ENCODE measurements at places on chromosomes 2 and 18.

- DNase-seq: no peak
Measured at GRCh38 chr2:171345971-171346722, 87.6 kb downstream of the METTL8 start.

DNA sequence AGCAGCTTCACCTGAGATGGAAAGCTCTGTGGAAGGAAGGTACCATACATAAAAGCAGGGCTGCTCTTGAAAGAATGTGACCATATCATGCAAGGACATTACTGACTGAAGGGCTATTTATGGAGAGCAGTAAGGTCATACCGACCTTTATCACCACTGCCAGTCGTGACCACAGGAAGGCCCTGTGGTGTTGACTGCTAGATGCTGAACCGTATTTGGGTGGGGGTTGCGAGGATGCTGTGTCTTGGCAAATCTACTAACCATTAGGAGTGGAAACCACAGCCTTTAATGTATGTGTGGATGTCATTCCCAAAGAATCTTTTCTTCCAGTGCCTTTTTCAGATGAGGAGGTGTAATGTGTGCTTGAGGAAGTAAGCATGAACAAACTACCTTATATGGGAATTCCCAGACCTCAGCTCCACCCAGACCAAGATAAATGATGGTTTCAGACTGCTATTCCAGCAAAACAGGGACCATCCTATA is 60.8 kb downstream of the LIMS1 start:
- DNase-seq: no peak

DNA sequence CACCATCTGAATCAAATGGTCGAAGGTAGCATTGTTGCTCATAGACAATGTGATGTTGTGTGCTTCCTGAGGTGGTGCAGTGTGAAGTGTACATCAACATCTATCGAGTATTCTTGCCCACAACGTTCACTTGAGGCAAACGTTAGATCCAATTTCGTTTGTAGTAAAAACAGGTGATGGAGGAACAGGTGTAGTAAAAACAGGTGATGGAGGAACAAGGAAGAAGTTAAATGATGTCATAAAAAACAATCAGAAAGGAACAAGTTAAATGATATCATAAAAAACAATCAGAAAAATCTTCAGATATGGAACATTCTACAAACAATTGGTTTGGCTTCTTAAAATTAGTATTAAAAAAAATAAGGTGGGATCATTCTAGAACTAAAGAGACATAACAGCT is 11.3 kb downstream of the WDR7 start:
- no peak for DNase-seq

GRCh38 chr18:23141104-23141999 is 6.1 kb downstream of the CABLES1 start:
- DNase-seq: no peak

DNA sequence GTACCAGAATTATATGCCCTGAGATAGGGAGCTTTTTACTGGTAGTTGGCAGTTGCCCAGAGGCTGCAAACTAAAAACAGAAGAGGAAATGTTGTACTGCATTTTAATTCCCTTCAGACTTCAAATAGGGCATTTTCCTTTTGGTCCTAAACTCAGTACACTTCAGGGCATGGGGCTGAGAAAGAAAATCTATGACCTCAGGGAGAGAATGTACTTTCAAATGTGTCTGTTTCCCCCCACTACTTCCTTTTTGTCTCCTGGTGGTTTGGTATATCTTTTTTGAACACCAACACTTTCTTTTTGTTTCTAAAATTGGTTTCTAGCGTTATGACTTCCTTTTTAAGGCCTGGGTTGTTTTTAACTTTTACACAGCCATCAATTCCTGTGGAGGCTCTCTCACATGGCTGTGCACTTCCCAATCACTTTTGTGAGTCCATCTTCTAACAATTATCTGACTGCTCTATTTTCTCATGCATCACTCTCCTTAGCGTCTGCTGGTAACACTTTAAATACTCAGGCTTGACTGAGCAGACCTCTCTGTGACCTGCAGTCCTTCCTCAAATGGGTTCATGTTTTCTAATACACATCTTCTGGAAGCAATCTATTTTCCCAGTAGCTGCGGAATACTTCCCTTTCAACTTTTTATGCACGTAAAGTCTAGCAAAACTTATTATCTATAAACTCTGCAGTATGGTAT is 596.0 kb downstream of the LRP1B start:
- DNase-seq: no peak

DNA sequence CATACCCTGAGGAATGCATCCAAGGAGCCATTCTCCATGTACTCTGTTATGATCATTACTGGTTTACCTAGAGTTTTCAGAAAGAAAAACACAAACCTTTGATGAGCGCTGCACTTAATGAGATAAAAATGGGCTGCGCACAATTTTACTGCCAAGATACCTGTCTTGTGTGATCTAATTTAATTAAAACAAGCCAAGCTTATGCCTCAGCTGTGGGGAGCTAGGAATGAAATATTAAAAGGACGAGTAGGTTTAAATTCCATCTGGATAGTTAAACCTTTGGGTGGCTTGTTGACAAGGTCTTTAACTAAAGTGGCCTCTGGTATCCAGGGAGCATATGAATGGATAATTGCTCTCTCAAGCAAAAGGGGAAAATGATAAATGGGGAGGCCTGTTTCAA is 135.0 kb downstream of the EPHA4 start:
- no peak for DNase-seq

GRCh38 chr2:58614219-58614618 is 373.1 kb upstream of the FANCL start:
- no peak for DNase-seq

DNA sequence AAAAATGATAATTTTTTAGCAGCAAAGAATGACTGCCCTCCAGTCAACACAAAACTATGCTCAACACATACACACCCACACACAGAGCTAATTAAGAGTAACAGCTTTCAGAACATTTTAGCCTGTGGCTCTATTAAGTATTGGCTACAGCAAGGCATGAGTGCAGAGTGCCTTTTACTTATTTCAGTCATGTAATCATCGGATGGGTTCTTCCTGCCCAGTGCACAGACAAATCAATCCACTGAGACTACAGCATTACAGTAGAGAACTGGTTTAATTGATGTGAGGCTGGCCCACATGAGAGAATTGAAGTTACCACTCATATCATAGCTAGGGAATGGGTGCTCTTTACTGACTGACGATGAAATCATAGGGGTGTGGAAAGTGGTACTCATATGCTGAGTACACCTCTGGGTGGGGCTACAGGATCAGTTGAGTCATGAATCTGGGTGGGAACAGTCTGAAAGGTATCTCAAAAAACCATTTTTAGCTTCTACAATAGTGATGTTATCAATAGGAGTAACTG is 241.0 kb downstream of the FSIP2 start:
- DNase-seq: no peak

DNA sequence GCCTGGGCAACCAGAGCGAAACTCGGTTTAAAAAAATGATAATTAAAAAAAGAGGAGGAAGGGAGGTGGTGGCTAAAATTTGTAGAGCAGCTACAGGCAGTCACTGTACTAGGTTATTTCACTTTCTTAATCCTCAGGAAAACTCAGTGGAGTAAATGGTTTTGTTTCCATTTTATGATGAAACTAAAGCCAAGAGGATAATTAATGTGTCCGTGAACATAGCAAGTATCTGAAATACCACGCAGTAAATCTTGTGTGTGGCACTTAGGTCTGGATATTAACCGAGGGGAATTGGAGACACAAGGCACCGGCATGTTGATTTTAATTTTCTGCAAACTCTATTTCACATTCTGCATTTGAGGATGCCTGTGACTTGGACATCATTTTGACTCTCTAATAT is 14.5 kb downstream of the SH3BP4 start:
- no peak for DNase-seq

GRCh38 chr2:174844295-174844708 is 80.0 kb upstream of the CHRNA1 start:
- no peak for DNase-seq

- DNase-seq: no peak
Measured at GRCh38 chr2:88192613-88193012, 22.5 kb downstream of the THNSL2 start.

DNA sequence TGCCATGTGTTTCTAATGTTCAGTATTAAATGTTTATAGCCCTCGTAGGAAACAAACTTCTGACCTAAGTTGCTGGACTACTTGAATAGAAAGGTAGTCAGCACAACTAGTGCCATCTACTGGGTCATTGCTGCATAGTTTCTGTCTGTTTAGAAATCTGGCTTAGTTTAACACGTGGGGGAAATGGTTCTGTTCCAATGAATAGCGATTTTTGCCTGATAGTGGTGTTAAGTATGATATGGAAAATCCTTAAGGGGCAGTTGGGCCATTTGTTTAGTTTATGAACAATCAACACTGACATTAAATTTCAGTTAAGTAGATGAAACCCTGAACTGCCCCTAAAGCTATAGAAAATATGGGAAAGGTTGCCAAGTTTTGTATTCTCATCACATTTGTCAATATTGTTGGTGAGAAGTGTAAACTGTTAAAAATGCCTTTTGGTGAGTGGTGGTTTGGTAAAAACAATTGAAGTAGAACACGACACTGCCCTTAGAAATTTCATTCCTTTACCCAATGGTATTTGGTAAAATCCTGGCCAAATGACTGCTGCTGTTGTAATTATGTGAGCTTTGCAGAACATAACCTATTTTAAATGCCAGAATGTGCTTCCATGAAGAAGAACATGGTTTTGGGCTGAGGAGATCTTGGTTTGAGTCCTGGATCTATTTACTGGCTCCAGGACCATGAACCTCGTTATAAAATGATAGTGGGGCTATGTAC is 13.2 kb downstream of the NABP1 start:
- DNase-seq: peak; percentile 61

- DNase-seq: no peak
Measured at GRCh38 chr2:127610561-127610960, 35.4 kb upstream of the GPR17 start.

DNA sequence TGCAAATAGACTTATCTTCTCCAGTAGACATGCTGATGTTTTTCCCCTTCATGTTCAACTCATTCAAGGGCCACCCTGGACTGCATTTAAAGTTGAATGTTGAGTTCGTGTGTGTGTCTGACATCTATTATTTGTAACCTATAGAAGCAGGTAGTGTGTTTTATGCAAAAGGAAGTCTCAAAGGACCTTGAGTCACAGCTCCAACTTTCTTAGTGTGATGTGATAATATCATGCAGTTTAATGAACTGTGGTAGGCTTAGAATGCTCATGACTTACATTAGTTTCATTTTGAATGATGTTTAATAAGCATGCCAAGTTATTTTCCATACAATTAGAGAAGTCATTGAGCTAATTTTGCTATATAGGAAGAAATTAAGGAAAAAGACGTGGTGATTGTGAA is 67.9 kb downstream of the CERS6 start:
- no peak for DNase-seq

DNA sequence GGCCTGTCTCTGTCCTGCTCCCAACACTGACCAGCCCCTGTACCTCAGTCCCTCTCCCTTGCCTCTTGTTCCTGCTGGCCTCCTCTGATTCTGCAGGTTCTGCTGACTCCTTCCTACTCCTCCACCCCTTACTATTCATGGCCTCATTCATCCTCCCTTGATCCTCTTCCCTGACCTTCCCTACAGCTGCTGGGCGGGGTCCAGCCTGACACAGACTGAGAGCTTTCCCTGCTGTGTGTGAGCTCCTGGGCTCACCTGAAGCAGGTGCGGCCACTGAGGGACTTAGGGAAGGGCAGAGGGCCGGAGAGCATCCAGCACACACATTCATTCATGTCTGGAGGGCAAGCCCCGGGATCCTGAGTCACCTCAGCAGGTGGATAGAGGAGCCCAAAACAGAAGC is 185.6 kb downstream of the CTIF start:
- no peak for DNase-seq

- no peak for DNase-seq
Measured at GRCh38 chr2:42050010-42050702, 2.3 kb downstream of the PKDCC start.

DNA sequence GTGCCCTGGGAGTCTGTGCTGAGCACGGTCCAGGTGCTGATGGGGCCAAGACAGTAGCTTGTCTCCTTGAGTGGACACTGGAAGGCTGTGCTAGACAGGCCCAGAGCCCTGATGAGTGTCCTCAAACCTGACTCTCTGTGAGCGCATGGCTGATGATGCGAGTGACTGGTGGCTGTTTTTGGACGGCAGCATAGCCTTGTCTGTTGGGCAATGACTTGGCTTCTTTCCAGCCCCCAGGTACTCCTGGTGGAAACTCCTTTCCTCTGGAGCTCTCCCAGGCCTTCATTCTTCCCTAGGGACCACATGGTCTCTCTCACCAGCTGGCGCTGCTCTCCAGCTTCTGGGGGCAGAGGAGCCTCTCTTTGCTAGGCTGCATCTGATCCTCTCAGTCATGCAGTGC is 207.6 kb upstream of the SMIM21 start:
- DNase-seq: no peak

GRCh38 chr2:160388464-160389263 is 104.9 kb downstream of the RBMS1 start:
- DNase-seq: peak; percentile 87

DNA sequence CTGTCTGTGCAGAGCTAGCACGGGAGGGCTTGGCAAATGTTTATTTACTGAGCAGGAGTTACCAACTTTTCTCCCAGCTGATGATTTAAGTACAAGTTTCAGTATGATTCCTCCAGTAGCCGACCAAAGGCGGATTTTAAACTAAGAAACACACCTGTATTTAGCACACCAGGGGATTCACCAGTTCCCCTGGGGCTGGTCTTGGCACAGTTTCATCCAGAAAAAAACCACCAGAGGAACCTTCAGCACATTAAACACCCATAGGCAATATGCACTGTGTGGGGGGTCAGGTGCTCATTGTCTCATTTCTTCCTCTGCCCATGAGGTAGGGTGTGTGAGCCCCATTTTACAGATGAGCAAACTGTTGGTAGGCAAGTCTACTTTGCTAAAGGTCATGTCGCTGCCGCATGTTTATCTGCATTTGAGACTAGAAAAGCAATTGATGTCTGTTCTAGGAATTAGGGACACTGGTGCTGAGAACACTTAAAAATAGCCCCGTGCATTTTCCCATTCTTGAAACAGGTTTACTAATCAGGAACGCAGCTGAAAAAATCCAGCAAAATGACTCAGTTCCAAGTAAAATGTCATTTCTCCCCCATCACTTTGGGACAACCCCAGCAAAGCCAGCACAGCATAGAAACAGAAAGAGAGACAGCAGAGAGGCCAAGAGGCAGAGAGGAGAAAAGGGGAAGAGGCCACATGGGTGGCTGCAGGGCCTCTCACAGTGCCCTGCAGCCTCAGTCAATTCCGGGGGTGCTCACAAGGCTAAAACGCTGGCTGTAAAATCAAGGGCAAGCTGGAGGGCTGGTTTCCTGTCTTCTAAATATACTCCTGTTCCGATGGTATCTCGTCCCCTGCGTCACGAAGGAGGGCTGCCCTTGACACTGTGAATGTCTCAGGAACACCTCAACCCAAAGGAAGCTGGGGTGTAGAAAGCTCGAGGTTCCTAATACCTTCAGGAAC is 166.8 kb upstream of the ID2 start:
- no peak for DNase-seq

DNA sequence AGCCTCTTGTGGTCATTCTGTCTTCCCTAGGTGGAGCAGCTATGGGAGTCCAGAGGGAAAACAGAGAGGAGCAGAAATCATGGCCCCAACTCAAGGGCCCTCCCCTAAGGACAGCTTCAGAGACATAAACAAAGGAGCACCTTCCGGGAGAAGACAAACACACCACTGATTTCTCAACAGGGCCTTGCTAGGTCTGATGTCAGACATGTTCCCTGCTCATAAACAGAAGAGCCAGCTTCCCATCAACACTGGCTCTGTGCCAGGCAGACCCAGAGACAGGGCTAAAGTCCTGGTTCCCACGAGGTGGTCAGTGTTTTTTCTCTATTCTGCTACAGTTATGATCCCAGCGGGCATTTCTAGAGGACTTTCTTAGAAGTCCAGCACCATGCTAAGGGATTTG is 19.3 kb downstream of the CXCR2 start:
- peak; percentile 34 for DNase-seq
